ENCODE measurements at places on chromosomes 16 and 17.
A peak's percentile ranks its signal among the peaks of the same experiment; 100 is the strongest.

- no peak for DNase-seq
These were observed 669.0 kb upstream of the CA10 start for GRCh38 chr17:52827526-52827925.

DNA sequence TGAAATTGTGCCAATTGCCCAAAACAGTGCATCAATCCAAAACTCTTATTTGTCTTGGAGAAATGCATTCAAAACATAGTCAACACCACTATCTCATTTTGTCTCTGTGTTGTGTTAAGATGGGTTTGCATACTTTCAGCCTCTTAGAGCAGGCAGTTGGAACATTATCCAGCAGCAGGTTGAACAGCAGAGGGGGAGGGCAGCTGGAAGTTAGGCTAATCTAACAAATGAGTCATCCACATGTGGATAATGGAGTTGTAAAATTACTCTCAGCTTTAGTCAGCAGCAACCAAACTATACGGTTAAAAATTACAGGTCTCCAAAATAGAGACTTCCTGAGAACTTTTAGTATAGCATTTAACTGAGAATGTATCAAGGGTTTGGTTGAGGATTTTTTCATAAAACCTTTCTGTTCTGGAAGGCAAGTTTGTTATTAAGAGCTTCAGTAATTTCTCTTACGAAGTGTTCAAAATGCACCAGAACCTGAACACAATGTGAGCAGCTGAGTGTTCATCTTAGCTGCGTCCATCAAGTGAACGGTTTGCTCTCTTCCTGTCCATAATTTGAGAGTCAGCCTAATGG is 46.3 kb downstream of the PRKCA start:
- DNase-seq, result no peak

DNA sequence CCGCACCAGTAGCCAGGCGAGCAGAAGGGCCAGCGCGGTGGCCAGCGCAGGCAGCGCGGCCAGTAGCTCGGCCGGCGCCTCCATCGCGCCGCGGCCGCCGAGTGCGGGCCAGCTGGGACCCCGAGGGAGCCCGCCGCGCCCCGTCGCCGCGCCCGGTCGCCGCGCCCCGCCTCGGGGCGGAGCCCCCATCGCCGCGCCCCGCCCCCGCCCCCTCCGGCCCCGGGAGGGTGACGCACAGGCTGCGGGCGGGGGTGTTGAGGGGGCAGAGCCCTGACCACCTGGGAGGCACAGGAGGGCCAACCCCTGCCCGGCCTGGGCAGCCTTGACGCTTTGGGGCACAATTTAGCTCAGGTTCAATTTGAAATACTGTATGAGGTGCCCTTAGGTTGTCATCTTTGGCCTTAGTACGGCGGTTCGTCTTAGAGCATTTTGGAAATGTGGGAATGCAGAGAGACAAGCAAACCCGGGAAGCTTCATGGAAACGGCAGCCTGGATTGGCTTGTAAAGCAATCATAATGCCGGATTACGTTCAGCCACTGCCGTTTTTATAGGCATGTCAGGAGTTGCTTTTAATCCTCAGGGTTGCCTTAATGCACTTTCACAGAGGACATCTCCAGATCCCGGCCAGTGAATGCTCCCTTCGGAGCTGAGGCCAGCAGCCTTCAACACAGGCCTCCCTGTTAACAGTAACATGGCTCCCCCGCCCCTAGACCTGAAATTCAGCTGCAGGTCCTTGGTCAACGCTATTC is at the start of gene MXRA7:
Gene MXRA7 (minus strand): TSS at position 103 of the 749 bp plus-strand sequence. CDS start 19 bp downstream, at position 84.
- peak; percentile 70 for DNase-seq

- no peak for DNase-seq
These were observed 1.2 kb downstream of the COASY start for GRCh38 chr17:42563143-42563509.

GRCh38 chr17:78137392-78138203 is 7.0 kb downstream of the TMC8 start:
- DNase-seq, result peak; percentile 41

DNA sequence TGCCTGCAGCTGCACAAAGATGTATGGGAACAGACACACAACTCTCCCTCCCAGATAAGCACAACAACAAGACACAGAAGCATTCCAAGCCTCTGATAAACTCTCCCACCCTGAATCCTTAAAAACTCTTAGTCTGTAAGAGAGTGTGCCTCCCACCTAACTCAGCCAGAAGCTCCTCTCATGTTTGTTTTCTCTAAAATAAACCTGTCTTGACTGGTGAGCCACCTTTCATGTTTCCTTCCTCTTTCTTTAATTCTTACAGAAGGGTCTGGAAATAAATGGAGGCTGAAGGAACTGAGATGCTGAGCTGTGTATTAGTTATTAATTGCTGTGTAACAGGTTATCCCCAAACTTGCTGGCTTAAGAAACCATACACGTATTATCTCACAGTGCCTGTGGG is 57.2 kb downstream of the MEOX1 start:
- DNase-seq, result no peak

- peak; percentile 52 for DNase-seq
These were observed 12.2 kb downstream of the BANP start for GRCh38 chr16:87963400-87963799.

DNA sequence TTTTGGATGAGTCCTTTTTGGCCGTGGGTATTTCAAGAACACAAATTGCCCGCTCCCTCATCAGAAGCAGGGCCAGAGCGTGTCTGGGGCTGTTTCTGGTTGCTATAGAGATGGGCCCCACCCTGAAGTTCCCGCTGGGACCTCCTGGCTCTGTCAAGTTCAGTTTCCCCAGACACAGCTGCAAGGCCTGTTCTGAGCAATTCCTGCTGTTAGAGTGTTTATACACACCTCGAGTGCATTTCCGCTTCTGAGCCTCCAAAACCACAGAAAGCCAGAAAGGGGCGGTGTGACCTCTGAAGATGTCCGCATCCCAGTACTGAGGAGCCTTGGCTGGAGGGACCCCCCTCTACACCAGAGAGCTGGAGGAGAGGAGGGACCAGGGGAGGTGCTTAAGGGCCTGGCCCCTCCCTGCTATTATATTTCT is 9.3 kb upstream of the WBP2 start:
- peak; percentile 61 for DNase-seq

- no peak for DNase-seq
These were observed 85.1 kb downstream of the TNFRSF13B start for GRCh38 chr17:16886655-16887322.

- DNase-seq, result no peak
These were observed 38.5 kb downstream of the SOX8 start for GRCh38 chr16:1020091-1020399.

DNA sequence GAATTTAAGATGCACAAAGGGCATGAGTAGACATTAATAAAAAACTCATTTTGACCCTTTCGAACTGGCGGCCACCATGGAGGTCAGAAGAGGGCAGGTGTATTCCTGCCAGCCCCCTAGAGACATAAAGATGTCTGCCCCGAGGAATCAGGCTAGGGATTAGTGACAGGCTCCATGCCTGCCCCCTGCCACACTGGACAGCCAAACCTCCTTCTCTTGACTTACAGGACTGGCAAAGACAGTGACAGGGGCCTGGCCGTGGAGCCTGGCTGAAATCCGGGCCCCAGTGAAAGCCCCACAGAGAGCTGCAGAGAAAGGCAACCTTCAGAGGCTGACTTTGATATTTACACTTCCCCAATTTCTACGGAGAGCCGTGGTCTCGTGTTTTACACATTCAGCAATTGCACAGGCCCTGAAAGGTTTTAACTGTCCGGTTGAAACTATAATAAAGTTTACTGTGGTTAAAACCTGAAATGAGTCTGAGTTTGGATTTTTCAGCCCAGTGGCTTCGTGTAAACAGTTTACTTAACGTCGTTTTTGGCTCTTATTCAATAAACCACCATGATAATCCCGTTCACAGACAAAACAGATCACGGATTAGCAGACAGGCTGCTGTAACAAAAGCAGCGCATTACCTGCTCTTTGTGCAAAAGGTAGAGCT is 243.9 kb upstream of the MYOCD start:
- DNase-seq, result no peak

DNA sequence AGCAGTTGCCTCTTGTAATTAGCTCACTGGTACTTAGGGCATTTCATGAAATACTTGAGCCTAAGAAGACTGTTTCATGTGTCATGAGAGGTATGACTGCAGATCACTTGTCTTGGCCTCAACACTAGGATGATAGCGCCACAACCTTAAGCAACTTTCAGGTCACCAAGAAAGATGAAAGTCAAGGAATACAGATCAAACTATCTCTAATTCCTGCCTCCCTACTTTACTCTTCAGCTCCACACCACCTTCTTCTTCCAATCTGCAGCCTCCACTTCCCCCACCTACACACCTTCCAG is 28.0 kb downstream of the GNA13 start:
- no peak for DNase-seq

DNA sequence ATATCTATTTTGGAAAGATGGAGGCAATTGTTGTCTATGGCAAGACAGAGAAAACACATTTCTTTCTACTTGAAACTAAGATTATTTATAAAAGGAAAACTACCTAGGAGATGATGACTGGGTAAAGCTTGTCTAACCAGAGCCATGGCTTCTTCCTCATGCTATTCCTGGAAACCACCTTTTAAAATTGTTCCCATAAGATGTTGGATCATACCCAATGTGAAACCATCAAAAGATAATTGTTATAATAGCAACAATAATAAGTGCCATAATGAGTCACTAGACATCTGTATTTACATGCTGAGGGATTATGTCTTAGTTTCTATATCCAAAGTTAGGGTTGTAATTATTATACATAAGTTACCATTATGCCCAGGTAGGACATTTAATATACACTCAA is 428.4 kb downstream of the KCNJ2 start:
- DNase-seq, result no peak

- DNase-seq, result no peak
These were observed 8.7 kb downstream of the CD300LB start for GRCh38 chr17:74522381-74523105.

DNA sequence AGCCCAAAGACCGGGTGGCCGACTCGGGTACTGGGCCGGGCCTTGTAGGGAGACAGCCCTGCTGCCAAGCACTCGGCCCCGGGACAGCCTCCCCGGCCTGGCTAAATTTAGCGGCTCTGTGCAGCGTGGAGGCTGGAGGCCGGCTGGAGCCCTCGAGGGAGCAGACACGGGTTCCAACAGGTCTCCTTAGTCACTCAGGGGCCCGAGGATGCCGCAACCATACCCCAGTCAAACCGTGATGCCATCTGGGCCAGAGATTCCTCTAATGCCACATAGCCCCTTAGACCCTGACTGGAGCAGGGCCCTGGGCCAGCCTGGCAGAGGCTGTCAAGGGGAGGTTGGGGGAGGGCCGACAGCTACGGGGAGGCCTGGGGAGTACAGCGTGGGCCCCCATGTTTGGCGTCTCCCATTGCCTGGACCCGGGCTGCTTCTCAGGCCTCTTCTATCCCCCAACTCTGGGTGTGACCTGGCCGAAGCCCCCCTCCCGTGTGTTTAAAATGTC is 2.9 kb upstream of the P2RX1 start:
- no peak for DNase-seq

GRCh38 chr17:78442648-78443218 is 64.3 kb downstream of the PGS1 start:
- DNase-seq, result peak; percentile 84

- no peak for DNase-seq
These were observed 14.7 kb downstream of the STXBP4 start for GRCh38 chr17:54983260-54983659.

DNA sequence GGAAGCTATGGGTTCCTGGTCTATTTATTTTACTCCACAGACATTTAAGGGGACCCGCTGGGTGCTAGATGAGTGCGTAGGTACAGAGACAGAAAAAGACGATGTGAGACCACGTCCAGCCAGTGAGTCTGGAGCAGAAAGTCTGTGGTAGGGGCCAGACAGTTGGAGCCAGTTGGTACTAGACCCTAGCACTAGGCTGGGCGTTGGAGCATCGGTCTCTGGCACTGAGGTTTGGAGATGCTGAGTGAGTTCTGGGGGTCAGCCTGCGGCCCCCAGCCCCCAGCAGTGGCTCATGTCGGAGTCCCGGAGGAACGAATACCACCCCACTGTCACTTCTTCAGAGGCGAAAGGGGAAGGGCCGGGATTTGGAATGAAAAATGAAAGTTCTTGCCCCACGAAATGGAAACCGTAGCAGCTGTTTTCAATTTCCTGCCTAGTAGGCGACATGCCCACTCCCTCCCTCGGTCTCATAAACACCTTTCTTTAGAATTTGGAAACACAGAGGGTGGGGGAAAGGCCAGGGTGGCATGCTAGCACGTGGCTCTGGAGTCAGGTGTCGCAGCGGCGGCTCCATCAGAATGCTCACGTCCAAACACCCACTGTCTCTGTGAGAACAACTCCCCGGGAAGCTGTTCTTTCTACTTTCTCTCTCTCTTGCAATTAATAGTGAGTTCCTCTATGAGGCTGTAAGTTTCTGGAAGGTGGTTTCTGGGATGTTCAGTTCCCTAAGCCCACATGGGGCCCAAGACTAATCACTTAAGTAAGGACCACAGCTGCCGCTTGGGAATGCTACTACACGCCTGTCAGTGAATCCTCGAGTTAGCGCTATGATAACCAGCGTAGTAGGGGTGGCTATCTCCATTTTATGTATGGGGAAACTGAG is 96.8 kb downstream of the IRF8 start:
- no peak for DNase-seq

DNA sequence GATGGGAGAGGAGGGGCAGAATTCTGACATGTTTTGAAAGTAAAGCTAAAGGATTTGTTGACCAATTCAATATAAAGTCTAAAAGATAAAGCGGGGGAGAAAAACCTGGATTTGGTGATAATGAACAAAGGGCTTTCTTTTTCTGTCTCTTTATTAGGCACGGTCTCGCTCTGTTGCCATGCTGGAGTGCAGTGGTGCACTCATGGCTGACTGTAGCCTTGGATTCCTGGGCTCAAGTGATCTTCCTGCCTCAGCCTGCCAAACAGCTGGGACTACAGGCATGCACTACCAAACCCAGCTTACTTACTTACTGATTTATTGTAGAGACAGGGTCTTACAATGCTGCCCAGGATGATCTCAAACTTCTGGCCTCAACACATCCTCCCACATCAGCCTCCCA is 7.5 kb downstream of the CDR2 start:
- DNase-seq, result no peak

GRCh38 chr16:62751218-62751617 is 715.0 kb upstream of the CDH8 start:
- DNase-seq, result no peak

DNA sequence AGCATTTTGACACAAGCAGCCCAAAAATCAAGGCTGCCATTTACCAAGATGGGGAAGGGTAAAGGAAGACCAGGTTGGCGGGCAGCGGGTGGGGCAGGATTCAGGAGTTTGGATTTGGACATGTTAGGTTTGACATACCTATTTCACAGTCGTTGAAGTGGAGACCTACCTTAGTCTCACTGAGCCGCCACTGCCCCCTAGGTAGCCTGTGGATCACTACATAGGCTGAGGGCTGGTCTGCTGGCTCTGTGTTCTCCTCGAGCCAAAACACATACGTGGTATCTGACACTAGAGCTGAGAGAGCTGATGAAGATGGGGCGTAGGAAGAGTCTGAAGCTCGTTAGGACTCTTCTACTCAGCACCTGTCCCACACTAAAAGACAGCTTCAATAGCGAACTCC is 115.1 kb downstream of the HIC1 start:
- DNase-seq, result no peak
